Mucosa of descending colon (tissue), 3 donors: ENCODE measurements at places on chromosomes 2 and 18. TPM values are rescaled to one million over a fixed set of nuclear protein-coding genes. Genes with fewer than 3 reads are reported as not detected.

ASPRV1 gene
- total RNA-seq, result 0.55 TPM

- DNase-seq, result no peak
Observed at GRCh38 chr18:11304928-11305327, 155.6 kb upstream of the PIEZO2 start.

- DNase-seq, result no peak
Observed at GRCh38 chr18:13305301-13305700, 86.7 kb downstream of the LDLRAD4 start.

VAMP5 gene
- total RNA-seq, result 39.3 TPM

C2orf66 gene
- not detected for total RNA-seq

DNA sequence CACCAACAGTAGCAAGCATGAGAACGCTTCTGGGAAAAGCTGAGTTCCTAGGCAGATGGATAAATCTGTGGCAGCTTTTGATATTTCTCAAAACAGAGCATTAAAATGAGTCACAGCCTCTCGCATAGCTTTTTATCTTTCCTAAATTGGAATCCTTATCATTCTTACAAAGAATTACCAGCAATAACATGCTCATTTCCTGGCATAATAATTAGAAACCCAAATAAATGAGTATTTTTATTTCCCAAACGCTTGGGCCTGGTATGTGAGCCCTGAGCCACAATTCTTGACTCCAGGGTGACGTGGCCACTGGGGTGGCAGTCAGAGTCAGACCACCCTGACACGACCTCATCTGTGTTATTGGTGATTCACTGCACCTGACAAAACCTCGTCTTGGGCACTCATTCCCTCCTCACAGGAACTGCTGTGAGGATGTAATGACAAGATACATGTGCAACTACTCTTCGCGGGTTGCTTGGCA, 210.7 kb downstream of the ARL4C start:
- no peak for DNase-seq

ZNF519 gene
- total RNA-seq, result 7.3 TPM

DNA sequence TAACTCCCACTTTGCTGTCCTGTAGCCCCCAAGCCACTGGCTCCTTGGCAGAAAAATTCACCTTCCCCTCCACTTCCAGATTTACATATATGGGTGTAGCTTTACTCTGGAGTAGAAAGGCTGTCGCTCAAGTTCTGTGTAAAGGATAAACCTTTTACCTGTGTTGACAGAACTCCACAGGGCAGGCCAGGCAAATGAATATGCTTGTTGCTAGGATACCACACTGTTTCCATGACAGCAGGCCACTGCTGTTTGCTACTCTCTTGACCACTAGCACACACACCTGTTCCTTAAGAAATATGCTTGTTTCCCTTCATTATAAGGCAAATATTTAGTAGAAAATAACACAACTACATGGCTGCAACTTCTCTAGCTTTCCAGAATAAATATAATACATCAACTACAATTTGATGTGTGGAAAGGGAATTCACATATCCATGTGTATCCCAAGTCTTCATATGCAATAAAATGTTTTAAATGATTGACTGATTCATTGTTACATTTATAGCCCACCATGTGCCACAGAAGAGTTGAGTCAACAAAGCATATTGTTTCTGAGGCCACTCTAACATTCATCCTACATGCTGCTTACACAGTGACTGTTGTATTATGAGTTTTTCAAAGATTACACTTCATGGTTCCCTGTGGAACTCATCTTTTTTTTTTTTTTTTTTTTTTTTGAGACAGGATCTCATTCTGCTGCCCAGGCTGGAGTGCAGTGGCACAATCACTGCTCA, 56.2 kb upstream of the ROCK1 start:
- no peak for DNase-seq

ZBTB14 gene
- 15.1 TPM for total RNA-seq

GRCh38 chr2:219946529-219946928, 319.1 kb downstream of the SLC4A3 start:
- DNase-seq, result no peak

PREB gene
- total RNA-seq, result 45.0 TPM

DNA sequence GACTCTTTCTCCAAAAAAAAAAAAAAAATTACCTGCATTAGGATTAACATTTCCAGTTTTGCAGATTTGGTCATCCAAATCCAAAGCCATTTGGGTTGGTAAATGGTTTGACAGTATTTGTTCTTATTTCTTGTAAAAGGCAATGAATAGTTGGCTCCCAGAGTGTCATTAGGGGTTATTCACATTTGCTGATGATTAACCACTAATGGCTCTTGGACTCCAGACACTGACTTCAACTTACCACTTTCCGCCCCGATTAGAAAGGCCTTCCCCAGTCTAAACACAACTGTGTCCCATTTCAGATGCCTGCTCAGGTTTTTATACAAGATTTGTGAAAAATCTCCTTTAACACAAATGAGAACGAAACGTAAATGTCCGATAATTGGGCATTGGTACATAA, 9.6 kb upstream of the TGIF1 start:
- DNase-seq, result no peak

DNA sequence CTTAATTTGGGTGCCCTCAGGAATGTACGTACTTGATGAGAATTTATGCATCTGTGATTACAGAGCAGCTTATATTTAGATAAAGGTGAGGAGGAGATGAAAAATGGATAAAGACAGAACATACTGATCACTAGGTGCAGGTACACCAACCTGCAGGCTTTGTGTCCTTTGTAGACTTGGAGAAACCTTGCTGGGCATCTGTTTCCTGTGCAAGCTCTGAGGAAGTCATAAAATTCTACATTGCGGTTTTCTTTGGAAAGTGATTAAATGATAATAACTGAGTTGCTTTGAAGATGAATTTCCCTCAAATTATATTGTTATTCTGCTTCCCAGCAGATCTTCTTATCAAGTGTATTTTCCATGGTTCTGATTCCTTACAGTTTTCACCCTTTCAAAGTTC, 7.7 kb downstream of the RAB27B start:
- DNase-seq, result no peak

DNA sequence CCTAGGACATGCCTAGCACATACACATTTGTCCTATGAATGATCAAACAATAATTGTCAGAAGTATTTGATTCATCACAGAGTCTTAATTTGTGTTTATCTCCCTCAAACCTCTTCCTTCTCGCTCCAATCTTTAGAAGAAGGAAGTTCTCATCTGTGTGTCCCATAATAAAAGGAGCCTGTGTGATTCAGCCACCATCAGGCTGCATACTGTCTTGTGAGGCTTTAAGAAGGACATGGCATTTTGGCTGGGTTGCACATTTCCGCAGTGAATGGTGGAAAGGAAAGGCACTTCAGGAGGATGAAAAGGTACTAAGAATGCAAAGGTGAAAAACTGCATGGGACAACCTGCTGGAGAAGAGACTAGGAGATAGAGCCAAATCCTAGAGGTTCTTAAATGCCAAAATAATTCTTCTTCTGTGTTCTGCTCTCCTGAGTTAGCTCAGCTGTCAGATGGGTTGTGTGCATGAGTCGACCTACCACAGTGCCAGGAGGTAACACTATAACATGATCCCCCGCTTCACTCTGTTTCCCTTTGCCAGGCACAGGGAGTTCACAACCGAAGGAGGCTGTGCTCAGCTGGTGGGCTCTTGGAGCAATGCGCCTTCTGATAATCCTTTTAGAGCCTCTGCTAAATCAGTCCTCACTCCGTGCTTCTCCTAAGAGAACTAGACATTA, 120.1 kb downstream of the IRS1 start:
- DNase-seq, result no peak

GRCh38 chr18:45019469-45019868, 338.8 kb downstream of the SETBP1 start:
- no peak for DNase-seq
